Caco-2 (cell line): ENCODE measurements at places on chromosomes 6 and 20. TPM values are rescaled to one million over a fixed set of nuclear protein-coding genes. Genes with fewer than 3 reads are reported as not detected.

Gene SERPINB1
- total RNA-seq = 75.6 and 81.9 TPM in 2 replicates

DNA sequence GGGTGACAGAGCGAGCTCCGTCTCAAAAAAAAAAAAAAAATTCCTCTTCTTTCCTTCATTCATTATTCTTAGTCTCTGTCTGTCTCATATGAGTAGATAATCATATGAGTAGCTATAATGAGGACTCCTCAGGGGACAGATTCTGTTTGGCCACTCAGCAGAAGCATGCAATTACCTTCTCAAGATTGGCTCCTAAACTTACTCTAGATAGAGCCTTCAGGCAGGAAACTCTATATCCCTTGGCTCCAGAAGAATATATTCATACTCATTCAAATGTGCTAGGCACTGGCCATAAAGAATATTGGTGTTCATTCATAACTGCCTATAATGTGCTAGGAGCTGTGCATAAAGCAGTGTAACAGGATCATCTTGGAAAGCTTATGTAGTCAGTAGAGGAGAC lies 2.2 kb upstream of the ACAT2 start:
- H3K36me3 ChIP-seq = peaks cover 4% of the 10 kb centered on the region; the same call in 1 of the 2 replicates
- peaks cover 16% of the 10 kb centered on the region for H3K4me1 ChIP-seq
- no peak overlapping the region for H3K4me3 ChIP-seq
- no peak for DNase-seq
- no peaks in the 10 kb centered on the region for H3K27me3 ChIP-seq
- H3K27ac ChIP-seq = peak overlapping the region; percentile 24

Gene AGER
- 8.3 and 10.3 TPM in 2 replicates for total RNA-seq

GRCh38 chr20:31719644-31720485 lies 2.8 kb downstream of the BCL2L1 start:
- H3K27ac ChIP-seq = peak overlapping the region; percentile 97
- peaks cover 22% of the 10 kb centered on the region for H3K36me3 ChIP-seq
- peak overlapping the region; percentile 75 for H3K4me3 ChIP-seq

DNA sequence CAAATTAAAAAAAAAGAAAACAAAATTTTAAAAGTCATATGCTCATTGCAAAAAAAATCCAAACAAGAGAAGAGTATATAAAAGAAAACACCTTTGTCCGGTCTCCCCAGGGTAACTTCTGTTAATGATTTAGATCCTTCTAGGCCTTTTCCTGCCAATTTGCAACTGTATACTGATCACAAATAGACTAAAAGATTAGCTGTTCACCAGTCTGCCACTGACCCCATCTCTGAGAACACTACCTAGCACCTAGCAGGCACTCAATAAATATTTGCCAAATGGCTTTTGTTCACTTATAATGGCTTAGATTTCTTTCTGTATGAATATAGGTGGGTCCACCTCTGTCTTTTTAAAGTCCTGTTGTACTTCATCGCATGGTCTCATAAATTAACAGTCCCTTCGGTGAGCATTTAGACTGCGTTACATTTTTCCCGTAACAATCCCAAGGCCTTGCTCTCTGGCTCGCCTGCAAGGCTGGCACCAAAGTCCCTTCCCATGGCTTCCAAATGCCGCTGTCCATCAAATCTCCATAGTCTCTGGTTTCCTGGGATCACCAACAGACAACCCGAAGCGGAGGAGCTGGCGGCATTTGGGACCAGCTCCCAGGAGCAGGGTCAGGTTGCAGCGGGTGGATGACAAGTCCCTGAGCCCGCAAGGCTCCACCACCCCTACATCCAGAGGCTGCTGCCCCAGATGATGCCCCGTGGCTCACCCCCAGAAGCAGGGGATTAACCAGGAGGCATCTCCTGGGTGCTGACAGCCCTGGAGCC lies 11.8 kb downstream of the JPH2 start:
- no peak for DNase-seq
- no peak overlapping the region for H3K4me3 ChIP-seq
- no peak overlapping the region for H3K27ac ChIP-seq
- H3K4me1 ChIP-seq = peaks cover 14% of the 10 kb centered on the region
- no peaks in the 10 kb centered on the region for H3K36me3 ChIP-seq
- no peaks in the 10 kb centered on the region for H3K27me3 ChIP-seq

GRCh38 chr20:57881466-57882385 lies 171.9 kb upstream of the PMEPA1 start:
- H3K27me3 ChIP-seq = peaks cover 3% of the 10 kb centered on the region
- no peak overlapping the region for H3K4me3 ChIP-seq
- H3K4me1 ChIP-seq = no peaks in the 10 kb centered on the region
- no peaks in the 10 kb centered on the region for H3K36me3 ChIP-seq

DNA sequence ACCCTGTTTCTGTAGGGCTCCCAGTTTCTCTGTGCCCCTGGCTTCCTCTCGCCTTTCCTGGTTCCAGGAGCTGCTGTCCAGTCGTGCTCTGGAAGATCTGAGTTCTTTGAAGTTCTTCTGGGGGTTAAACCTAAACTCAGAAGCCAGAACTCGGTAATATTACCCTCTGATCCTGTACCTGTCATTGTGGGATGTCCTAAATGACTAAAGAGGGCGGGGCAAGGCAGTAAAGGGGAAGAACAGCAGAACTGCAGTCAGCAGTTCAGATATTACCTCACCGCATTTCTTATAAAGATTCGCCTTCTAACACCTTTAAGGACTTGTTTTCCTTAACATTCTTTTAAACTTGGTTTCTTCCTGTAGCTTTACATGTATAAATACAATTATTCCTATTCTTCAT lies 63.9 kb downstream of the FAM120B start:
- no peak for DNase-seq
- no peaks in the 10 kb centered on the region; the same call in 1 of the 2 replicates for H3K36me3 ChIP-seq
- H3K4me3 ChIP-seq = no peak overlapping the region

DNA sequence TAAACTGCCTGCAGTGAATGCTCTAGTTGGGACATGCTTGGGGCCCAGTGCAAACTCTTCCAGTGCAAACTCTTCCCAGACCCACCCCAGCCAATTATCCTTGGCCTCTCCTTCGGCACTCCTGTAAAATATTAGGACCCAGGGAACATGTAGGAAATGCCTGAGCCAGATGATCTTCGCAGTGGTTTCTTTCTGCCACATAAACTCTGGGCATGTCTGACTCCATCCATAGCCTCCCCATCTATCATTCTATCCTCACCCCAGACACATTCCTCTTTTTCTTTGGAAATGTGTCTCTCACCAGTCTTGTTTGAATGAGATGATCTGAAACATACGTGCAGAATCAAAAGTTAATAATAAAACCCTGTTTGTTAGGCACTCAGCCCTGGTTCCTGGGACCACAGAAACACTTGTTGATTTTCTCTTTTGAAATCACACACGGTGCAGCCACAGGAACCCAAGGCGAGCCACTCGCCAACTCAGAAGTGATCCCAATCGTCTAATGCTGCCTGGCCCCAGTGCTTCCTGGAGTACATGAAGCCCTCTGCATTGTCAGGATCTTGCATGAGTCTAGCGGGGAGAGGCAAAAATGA lies 108.9 kb upstream of the CST7 start:
- H3K4me3 ChIP-seq = no peak overlapping the region
- H3K27ac ChIP-seq = no peak overlapping the region
- DNase-seq = no peak
- H3K4me1 ChIP-seq = no peaks in the 10 kb centered on the region
- no peaks in the 10 kb centered on the region for H3K36me3 ChIP-seq

Gene TRMT6
- total RNA-seq = 30.0 and 35.5 TPM in 2 replicates

Gene TGM2
- total RNA-seq = 138 and 162 TPM in 2 replicates

Gene HLA-DRB1
- total RNA-seq = not detected in 2 replicates

DNA sequence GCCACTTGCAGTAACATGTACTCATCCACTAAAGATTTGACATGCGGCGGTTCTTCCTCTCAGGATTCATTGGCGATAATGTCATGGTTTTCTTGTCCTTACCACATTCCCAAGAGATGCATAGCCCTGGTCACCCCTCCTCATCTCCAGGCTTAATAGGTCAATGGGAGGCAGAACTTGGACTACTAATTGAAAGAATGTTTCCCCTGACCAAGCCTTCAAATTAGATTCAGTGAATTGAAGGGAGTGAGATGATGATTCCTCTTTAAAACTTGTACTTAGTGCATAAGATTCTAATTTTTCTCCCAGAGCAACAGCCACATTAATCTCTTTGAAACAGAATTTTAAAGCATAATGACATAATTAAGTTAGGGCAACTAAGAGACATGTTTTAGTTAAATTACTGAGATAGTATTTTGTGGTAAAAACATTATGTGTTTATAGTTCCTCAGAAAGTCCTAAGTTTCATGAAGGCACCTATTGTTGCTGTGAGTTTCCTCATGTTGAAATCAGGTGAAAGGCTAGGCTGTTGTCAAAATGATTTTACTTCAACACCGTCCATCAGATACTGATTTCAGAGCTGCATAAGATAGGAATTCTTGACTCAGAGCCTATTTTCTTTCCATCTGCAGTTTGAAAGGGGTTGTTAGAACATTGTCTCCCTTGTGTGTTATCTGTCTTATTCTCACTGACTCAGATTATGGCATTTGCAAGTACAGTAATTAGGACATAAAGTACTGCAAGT lies 48.5 kb downstream of the STK4 start:
- peaks cover 66% of the 10 kb centered on the region for H3K4me1 ChIP-seq
- no peak overlapping the region for H3K4me3 ChIP-seq
- peak; percentile 33 for DNase-seq
- H3K27me3 ChIP-seq = no peaks in the 10 kb centered on the region
- H3K36me3 ChIP-seq = 0 out of 2 replicates have a peak, but pooled peaks cover 2% of the 10 kb centered on the region

Gene OLIG3
- total RNA-seq = 0.21 TPM in 1 of 2 replicates, not detected in the other

DNA sequence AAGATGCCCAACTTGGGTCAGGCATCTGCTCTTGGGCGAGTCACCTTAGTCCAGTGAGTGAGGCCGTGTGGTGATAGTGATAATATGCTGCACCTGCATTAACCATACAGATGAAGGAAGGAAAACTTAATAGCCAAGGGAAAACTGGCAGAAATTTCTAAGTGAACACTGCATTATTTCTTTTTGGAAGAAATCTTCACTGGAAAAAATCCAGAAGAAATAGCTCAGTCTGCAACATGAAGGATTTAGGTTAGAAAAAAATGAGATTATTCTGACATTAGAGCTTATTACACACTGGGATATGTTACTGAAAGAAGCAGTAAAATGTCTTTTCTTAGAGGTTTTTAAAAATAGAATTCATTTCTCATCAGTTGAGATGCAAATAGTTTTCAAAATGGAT lies 947.3 kb downstream of the KIF16B start:
- no peaks in the 10 kb centered on the region for H3K27me3 ChIP-seq
- H3K27ac ChIP-seq = no peak overlapping the region
- H3K36me3 ChIP-seq = no peaks in the 10 kb centered on the region
- no peak for DNase-seq
- H3K4me1 ChIP-seq = peaks cover 15% of the 10 kb centered on the region; the same call in 1 of the 2 replicates

- no peak for DNase-seq
- no peaks in the 10 kb centered on the region for H3K36me3 ChIP-seq
- H3K27me3 ChIP-seq = no peaks in the 10 kb centered on the region
- no peaks in the 10 kb centered on the region for H3K4me1 ChIP-seq
- H3K27ac ChIP-seq = no peak overlapping the region
Measured at GRCh38 chr20:19392344-19393130, 180.1 kb downstream of the SLC24A3 start.

Gene SIGLEC1
- not detected in 2 replicates for total RNA-seq

DNA sequence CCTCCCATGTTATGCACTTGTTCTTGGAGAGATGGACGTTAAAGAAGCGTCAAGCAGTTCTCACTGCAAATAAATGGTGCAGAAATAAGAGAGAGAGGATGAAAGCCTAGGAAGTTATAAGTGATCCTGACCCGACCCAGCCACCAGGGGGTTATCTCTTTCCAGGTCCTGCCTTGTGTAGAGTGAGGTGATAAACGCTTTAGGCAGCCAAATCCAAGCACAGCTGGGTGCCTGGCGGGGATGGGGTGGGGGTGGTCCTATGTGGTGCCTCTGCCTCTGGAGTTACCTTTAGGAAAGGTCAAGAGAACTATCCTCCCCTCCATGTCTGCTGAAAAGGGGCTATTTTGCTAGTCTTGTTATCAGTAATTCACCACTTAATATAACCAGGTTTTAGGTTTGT lies 9.2 kb upstream of the TFAP2A start:
- H3K27ac ChIP-seq = no peak overlapping the region
- H3K36me3 ChIP-seq = no peaks in the 10 kb centered on the region
- DNase-seq = no peak
- no peaks in the 10 kb centered on the region for H3K4me1 ChIP-seq

DNA sequence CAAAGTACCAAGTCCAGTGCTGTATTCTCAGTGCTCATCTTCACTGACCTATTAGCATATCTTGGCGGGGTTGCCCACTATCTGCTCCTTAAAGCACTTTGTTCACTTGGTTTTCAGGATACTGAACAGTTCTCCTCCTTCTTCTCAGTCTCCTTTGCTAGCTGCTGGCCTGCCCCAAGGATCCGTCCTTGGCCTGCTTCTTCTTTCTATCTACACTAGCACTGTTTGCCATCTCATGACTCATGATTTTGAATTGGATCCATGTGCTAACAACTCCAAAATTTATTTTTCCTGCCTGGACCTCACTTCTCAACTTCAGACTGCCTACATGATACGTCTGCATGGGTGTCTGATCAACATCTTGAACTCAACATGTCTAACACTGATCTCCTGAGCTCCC lies 15.5 kb downstream of the TPD52L1 start:
- H3K4me1 ChIP-seq = no peaks in the 10 kb centered on the region
- H3K4me3 ChIP-seq = no peak overlapping the region
- H3K27me3 ChIP-seq = no peaks in the 10 kb centered on the region
- DNase-seq = no peak

- H3K27ac ChIP-seq = peak overlapping the region; percentile 60
- H3K36me3 ChIP-seq = no peaks in the 10 kb centered on the region
- no peak for DNase-seq
- no peak overlapping the region for H3K4me3 ChIP-seq
- no peaks in the 10 kb centered on the region for H3K27me3 ChIP-seq
Measured at GRCh38 chr6:168371981-168372711, 52.6 kb upstream of the DACT2 start.

DNA sequence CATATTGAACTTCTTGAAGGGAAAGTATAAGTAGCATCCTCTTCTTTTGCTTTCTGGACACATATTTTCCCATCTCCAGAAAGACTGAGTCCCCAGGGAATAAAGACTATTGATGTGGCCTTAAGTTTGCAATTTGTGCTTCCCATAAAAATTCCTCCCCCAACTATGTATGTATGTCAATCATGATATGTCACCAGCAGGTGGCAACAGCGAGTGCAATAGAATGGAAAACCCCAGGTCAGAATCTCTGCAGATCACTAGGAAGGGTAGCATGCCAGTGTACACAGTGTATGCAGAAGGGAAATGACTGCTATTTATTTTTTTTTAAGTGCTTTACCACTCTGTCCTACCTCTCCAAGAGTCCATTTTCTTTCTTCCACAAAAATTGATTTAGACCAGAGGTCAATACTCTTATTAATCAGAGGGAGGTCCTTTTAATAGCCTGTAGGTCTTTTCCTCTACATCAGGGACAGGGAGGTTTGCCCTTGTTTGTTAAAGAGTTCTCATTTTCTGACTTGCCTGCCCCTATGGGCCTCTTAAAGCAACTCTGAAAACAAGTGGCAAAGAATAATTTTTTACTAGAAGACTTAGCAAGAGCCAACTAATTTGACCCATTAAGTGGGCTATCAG lies 61.4 kb downstream of the BMP2 start:
- H3K27ac ChIP-seq = no peak overlapping the region
- H3K4me3 ChIP-seq = no peak overlapping the region
- no peaks in the 10 kb centered on the region for H3K27me3 ChIP-seq
- DNase-seq = peak; percentile 74

GRCh38 chr6:136761227-136761922 lies 30.9 kb downstream of the MAP3K5 start:
- no peaks in the 10 kb centered on the region for H3K27me3 ChIP-seq
- H3K4me1 ChIP-seq = no peaks in the 10 kb centered on the region
- H3K4me3 ChIP-seq = no peak overlapping the region
- no peak for DNase-seq
- H3K27ac ChIP-seq = no peak overlapping the region

Gene BHLHE23
- total RNA-seq = 0.49 and 0.95 TPM in 2 replicates

Gene C20orf204
- total RNA-seq = 3.2 and 3.3 TPM in 2 replicates

GRCh38 chr6:73637404-73637803 lies 16.4 kb downstream of the SLC17A5 start:
- no peak overlapping the region for H3K27ac ChIP-seq
- H3K4me1 ChIP-seq = no peaks in the 10 kb centered on the region; the same call in 1 of the 2 replicates
- DNase-seq = no peak
- no peaks in the 10 kb centered on the region for H3K27me3 ChIP-seq
- no peak overlapping the region for H3K4me3 ChIP-seq

Gene DDX43
- not detected in 2 replicates for total RNA-seq
